ENCODE measurements at places on chromosomes 6 and 20.

DNA sequence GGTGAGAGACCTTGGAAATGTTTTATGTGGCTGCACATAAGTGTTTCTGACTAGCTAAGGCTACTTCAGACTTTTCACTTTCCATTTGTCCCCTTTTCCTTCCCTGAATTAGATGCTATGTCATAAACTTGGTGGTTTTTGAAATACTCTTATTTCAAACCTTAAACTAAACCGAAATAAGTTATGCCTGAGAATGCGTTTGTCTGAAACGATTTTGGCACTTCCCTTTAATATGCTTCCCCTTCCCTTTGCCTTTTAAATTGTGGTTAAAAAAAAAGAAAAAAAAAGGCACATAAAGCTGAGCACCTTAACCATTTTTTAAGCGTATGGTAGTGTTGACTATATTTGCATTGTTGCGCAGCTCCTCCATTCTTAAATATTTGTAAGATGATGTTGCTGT, 14.3 kb downstream of the ZNF451 start:
- no peak for DNase-seq

DNA sequence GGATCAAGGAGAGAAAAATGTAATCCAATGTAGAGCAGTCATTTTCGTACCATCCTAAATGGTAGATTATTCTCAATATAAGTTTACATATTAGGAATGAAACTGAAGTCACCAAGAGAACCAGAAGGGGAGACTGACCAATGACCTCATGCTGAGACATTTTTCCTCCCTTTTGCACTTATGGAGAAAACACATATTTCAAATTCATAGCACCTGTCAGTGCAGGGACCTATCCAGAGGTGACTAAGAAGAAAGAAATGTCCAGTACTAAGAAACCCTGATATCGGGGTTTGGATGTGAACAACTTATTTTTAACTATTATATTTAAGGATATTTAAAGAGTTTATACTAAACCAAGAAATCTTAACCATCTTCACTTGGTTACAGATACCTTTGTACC, 16.6 kb upstream of the LYRM2 start:
- no peak for DNase-seq

DNA sequence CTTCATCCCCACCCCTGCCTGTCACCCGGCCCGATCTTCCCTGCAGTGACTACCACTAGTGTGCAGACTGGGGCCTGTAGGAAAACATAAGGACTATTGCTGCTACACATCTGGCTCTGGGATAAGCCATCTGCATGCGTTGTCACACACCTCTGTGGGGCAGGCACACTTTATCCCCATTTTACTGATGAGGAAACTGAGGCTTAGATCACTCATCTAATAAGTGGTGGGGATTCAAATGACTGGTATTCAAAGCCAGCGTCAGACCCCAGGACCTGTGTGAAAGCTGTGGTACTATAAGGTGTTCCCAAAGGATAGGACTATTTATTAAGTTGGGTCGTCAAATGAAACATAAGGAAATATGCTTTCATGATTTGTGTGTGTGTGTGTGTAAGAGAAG, 148.9 kb upstream of the RNF24 start:
- DNase-seq = no peak

DNA sequence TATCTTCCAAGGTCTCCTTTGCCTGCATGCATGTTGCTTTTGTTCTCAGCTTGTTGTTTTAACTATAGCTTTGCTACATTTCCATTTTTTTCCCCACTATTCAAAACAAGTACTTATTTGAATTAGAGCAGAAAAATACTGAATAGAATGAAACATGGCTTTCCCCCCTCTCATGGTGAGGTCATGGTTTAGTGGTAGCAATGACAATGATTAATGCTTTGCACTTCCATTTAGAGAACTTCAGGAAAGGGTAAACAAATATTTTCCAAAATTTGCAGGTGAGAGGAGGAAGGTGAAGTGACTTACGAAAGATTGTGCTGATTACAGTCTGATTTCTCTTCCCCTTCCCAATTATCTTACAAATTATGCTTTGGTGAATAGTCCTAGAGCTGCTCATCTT, 47.8 kb upstream of the TRAF3IP2 start:
- DNase-seq = no peak

GRCh38 chr6:14968056-14968637, 277.7 kb upstream of the JARID2 start:
- DNase-seq = no peak

DNA sequence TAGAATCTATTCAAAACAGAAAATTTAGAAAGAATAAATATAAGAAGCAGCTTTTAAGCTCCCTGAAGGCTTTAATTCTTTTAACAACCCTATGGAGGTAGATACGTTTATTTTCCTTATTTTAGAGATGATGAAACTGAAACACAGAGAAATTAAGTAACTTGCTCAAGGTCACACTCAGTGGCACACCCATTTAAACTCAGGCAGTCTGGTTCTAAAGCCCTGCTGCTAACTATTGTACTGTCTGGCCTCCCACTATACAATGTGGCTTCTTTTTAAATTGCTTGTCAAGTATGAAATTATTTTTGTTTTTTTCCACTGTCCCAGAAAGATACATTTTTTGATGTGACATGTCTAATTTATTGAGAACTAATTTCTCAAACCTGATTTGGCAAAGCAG, 55.7 kb downstream of the FAM217A start:
- no peak for DNase-seq

GRCh38 chr20:14922503-14923267, 585.3 kb upstream of the FLRT3 start:
- DNase-seq = no peak
